Osteocyte (in vitro differentiated cells): ENCODE measurements at places on chromosomes 6 and 20. TPM values are rescaled to one million over a fixed set of nuclear protein-coding genes. Genes with fewer than 3 reads are reported as not detected.

Gene SKIC2
- 69.3 and 84.3 TPM in 2 replicates for total RNA-seq

Gene GSTA2
- total RNA-seq, result not detected in 2 replicates

Gene CASS4
- 0.13 TPM in 1 of 2 replicates, not detected in the other for total RNA-seq

Gene MAD2L1BP
- total RNA-seq, result 24.2 and 27.5 TPM in 2 replicates

Gene MAPK13
- 1.5 and 1.6 TPM in 2 replicates for total RNA-seq

Gene BLTP3A
- total RNA-seq, result 18.4 and 20.0 TPM in 2 replicates
